NCI-H1417 treated with DMSO at 0.1 percent for 48 hours (cell line): ENCODE measurements at places on chromosomes 4 and X.

DNA sequence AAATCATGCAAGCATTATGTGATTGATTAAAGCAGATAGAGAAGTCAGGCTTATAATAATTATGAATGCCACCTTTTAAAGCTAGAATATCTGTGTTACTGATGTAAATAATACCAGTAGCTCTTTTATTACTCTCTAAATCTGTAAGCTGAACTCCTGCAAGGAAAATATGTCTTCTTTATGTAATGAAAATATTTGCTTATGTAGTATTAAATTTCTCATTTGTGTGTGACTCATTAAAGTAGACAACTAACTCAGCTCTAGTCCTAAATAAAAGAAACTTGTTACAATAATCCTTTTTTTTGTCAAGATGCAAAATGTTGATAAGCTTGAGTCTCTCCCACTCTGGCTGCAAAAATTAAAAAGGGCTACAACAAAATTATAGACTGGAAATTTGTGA, 137.7 kb upstream of the FAT1 start:
- no peak for DNase-seq

DNA sequence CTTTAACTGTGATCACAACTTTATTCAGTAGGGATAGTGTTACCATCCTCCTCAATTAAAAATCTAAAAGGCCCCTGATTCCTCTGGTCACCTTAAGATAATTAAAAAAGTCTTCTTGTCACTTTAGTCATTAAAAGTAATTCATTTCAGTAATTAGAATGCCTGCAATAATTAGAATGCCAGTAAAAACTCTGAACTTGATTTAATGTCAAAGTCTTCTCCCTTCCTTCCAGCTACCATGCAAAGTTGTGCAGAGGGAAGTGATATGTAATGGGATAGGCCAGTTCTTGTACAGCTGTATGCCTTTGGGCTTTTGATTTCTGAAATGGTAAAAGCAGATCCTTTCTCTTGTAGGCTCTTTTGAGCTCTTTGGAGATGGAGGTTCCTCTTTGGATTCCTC, 417.2 kb downstream of the ADAM29 start:
- DNase-seq: no peak

DNA sequence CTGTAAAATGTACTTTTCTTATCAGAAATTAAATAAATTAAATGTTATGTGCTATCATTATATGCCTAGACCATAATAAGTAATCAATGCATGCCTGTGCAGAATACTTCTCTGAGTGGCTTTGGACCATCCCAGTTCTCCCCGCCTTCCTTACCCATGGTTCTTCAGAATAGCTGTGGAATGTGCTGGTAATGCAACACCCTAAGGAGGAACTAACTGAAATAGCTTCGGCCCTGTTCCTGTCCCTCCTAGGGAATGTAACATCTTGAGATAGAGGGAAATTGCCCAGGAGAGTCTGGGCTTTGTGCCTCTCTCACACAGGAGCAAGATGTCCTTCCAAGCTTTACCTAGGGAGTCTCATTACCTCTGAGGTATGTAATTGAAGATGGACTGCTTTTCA, 693.6 kb upstream of the HS3ST1 start:
- DNase-seq: no peak

GRCh38 chr4:164731827-164732474, 22.0 kb upstream of the SMIM31 start:
- no peak for DNase-seq

DNA sequence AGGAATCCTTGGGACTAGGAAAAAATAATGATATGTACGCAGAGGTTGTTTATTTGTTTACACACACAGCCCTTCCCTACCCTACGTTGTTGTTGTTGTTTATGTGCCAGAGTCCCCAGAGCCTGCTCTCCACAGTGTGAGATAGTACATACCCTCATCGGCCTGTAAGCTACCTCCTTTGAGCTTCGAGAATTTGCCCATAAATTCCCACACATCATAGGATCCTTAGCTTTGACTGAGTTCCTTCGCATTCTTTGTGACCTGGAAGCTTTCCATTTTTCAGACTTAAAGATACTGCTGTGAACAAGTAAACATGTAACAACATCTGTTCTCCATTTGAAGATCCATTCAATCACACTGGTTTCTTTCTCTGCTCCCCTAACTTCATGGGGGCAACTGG, 114.5 kb downstream of the IRF2 start:
- no peak for DNase-seq
